Pulmonary artery endothelial cell (primary cell): ENCODE measurements at places on chromosomes 11 and 22.

- no peak for DNase-seq
Observed at GRCh38 chr22:40123387-40123786, 54.3 kb upstream of the TNRC6B start.

GRCh38 chr11:117819096-117820040 is 5.2 kb downstream of the FXYD2 start:
- no peak for DNase-seq

DNA sequence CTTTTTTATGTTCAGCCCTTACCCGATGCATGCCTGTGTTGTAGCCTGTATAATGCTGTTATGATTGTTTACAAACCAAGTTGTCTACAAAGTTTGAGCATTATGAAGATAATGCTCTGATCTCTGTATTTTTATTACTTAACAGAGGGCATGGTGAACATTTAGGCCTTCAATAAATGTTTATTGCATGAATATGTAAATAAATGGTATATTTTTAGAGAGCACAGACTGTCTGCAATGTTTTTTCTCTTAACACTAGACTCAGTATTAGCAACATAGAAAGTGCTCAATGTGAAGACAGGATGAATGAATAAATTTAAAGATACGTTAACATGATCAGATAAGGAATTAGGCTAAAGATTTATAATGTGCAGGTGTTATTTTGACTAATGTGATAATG is 130.9 kb downstream of the UVRAG start:
- DNase-seq: no peak

DNA sequence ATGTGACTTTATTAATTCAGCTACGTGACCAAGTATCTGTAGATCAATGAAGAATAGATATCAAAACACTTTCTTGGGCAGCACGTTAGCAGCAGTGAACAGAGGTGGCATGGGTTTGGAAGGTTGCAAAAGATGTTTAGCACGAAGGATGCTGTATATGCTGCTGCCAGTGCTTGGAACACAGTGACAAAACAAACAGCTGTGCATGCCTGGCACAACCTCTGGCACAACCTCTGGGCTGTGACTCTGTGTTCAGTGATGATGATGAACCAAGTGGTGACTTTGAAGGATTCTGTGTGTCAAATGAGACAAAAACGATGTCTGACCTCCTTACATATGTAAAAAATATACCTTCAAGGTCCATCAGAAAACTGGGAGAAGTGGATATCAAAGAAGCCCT is 104.7 kb downstream of the TBC1D22A start:
- no peak for DNase-seq
